SK-N-SH (cell line): ENCODE measurements at places on chromosomes 13 and 19. TPM values are rescaled to one million over a fixed set of nuclear protein-coding genes. Genes with fewer than 3 reads are reported as not detected.

The KISS1R gene
- not detected in 2 replicates for polyA plus RNA-seq

The PDX1 gene
- polyA plus RNA-seq = not detected in 2 replicates

The SIGLEC12 gene
- not detected in 2 replicates for polyA plus RNA-seq

The C1QTNF9B gene
- not detected in 2 replicates for polyA plus RNA-seq

The URAD gene
- not detected in 2 replicates for polyA plus RNA-seq

The FGF22 gene
- polyA plus RNA-seq = 0.62 and 0.93 TPM in 2 replicates

The LILRB5 gene
- polyA plus RNA-seq = not detected in 2 replicates

The ANKRD10 gene
- polyA plus RNA-seq = 53.2 and 77.8 TPM in 2 replicates

The IRGQ gene
- 8.4 and 10.8 TPM in 2 replicates for polyA plus RNA-seq

The KLK8 gene
- not detected in 2 replicates for polyA plus RNA-seq

The IGFLR1 gene
- 5.1 and 5.6 TPM in 2 replicates for polyA plus RNA-seq

The SLC7A10 gene
- polyA plus RNA-seq = 0.02 TPM in 1 of 2 replicates, not detected in the other

The ZNF846 gene
- 6.7 and 7.5 TPM in 2 replicates for polyA plus RNA-seq

The TBC1D4 gene
- polyA plus RNA-seq = 8.8 and 10.4 TPM in 2 replicates

The ZNF93 gene
- polyA plus RNA-seq = 4.3 and 6.7 TPM in 2 replicates

The CEACAM4 gene
- polyA plus RNA-seq = not detected in 2 replicates

The SOX1 gene
- not detected in 2 replicates for polyA plus RNA-seq

The TBC1D17 gene
- polyA plus RNA-seq = 27.3 and 28.3 TPM in 2 replicates

The ZNF568 gene
- polyA plus RNA-seq = 5.5 and 7.2 TPM in 2 replicates

The MIA gene
- 0.47 TPM in 1 of 2 replicates, not detected in the other for polyA plus RNA-seq

The KLHL1 gene
- not detected in 2 replicates for polyA plus RNA-seq

The ANKLE1 gene
- 2.2 and 2.6 TPM in 2 replicates for polyA plus RNA-seq

The PROSER3 gene
- polyA plus RNA-seq = 12.3 and 12.5 TPM in 2 replicates

The SPATA13 gene
- polyA plus RNA-seq = 4.3 and 4.7 TPM in 2 replicates

The MTMR6 gene
- polyA plus RNA-seq = 4.8 and 6.7 TPM in 2 replicates

The OR7A5 gene
- not detected in 2 replicates for polyA plus RNA-seq

The FLT3LG gene
- polyA plus RNA-seq = 4.0 and 6.4 TPM in 2 replicates

The CYP4F2 gene
- 0.11 TPM in 1 of 2 replicates, not detected in the other for polyA plus RNA-seq

The HSD17B14 gene
- polyA plus RNA-seq = 27.9 and 29.7 TPM in 2 replicates

The ACP7 gene
- polyA plus RNA-seq = 0.24 and 0.36 TPM in 2 replicates

The DKKL1 gene
- polyA plus RNA-seq = 0.36 and 0.47 TPM in 2 replicates

The SMIM44 gene
- not detected in 2 replicates for polyA plus RNA-seq

The ZNF43 gene
- polyA plus RNA-seq = 3.4 and 4.9 TPM in 2 replicates

The DAND5 gene
- 1.0 and 1.6 TPM in 2 replicates for polyA plus RNA-seq

The IL12RB1 gene
- 0.02 TPM in 1 of 2 replicates, not detected in the other for polyA plus RNA-seq

The ZNF221 gene
- 0.64 and 1.7 TPM in 2 replicates for polyA plus RNA-seq

The FAM216B gene
- polyA plus RNA-seq = not detected in 2 replicates

The SYT3 gene
- 0.52 and 0.94 TPM in 2 replicates for polyA plus RNA-seq

The HSH2D gene
- not detected in 2 replicates for polyA plus RNA-seq

The PRKCG gene
- polyA plus RNA-seq = 0.08 and 0.26 TPM in 2 replicates

The TMEM91 gene
- 5.1 and 5.7 TPM in 2 replicates for polyA plus RNA-seq

The ERVK3-1 gene
- 69.4 and 85.3 TPM in 2 replicates for polyA plus RNA-seq

The FRY gene
- polyA plus RNA-seq = 1.4 and 2.1 TPM in 2 replicates

The KIR2DL1 gene
- not detected in 2 replicates for polyA plus RNA-seq

The ZNF583 gene
- 1.9 and 2.1 TPM in 2 replicates for polyA plus RNA-seq

The NLRP9 gene
- polyA plus RNA-seq = not detected in 2 replicates

The LHB gene
- 0.13 and 0.23 TPM in 2 replicates for polyA plus RNA-seq

The FAM124A gene
- polyA plus RNA-seq = 1.5 and 2.0 TPM in 2 replicates

The KLK14 gene
- polyA plus RNA-seq = 0.19 and 0.26 TPM in 2 replicates

The APOE gene
- polyA plus RNA-seq = 56.0 and 65.7 TPM in 2 replicates

The SYCN gene
- not detected in 2 replicates for polyA plus RNA-seq
